CD4-positive, alpha-beta memory T cell (primary cell): ENCODE measurements at places on chromosomes 7 and 10. TPM values are rescaled to one million over a fixed set of nuclear protein-coding genes. Genes with fewer than 3 reads are reported as not detected.

Gene LGI1
- not detected for total RNA-seq

Gene GSDME
- 1.7 TPM for total RNA-seq

Gene SOSTDC1
- not detected for total RNA-seq

Gene GRM8
- total RNA-seq, result not detected

Gene OR9A2
- total RNA-seq, result not detected

Gene HYAL4
- total RNA-seq, result not detected

Gene OR6B1
- not detected for total RNA-seq

Gene FAM25C
- not detected for total RNA-seq

- no peaks in the 10 kb centered on the region for H3K36me3 ChIP-seq
- DNase-seq, result no peak
- no peaks in the 10 kb centered on the region for H3K4me1 ChIP-seq
- H3K4me3 ChIP-seq, result no peak overlapping the region
Measured at GRCh38 chr7:23044581-23044980, 30.7 kb upstream of the HYCC1 start.

GRCh38 chr10:88399240-88399639 lies 183.9 kb downstream of the RNLS start:
- DNase-seq, result no peak
- H3K27ac ChIP-seq, result no peak overlapping the region
- H3K27me3 ChIP-seq, result no peaks in the 10 kb centered on the region

- H3K27ac ChIP-seq, result no peak overlapping the region
- H3K36me3 ChIP-seq, result peaks cover 25% of the 10 kb centered on the region
- DNase-seq, result no peak
- no peaks in the 10 kb centered on the region for H3K27me3 ChIP-seq
- no peak overlapping the region for H3K4me3 ChIP-seq
Measured at GRCh38 chr7:154960063-154960790, 42.7 kb downstream of the PAXIP1 start.

- H3K4me3 ChIP-seq, result peak overlapping the region; percentile 36
- H3K27ac ChIP-seq, result peak overlapping the region; percentile 63
- H3K27me3 ChIP-seq, result peaks cover 15% of the 10 kb centered on the region
- H3K36me3 ChIP-seq, result no peaks in the 10 kb centered on the region
Measured at GRCh38 chr7:150974468-150975391, 3.4 kb downstream of the KCNH2 start.

DNA sequence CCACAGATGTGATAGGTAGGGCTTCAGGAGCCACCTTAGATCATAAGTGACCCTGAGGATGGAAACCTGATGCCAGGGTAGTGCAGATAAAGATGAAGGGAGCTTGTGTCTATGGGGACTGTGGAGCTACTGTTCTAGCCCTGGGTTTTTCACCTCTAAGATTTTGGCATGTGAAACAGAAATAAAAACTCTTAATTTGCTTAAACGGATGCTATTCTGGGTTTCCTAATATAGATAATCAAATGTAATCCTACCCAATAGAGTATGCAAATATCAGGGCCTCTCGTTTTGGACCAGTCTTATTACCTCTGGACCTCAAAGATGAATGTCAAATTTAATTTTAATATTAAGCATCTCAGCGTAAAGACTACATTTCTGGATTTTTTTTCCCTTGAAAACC lies 49.3 kb downstream of the ABCB4 start:
- no peaks in the 10 kb centered on the region for H3K36me3 ChIP-seq
- DNase-seq, result no peak
- no peak overlapping the region for H3K27ac ChIP-seq
- H3K4me1 ChIP-seq, result no peaks in the 10 kb centered on the region

- H3K27me3 ChIP-seq, result no peaks in the 10 kb centered on the region
- no peak for DNase-seq
- H3K4me1 ChIP-seq, result no peaks in the 10 kb centered on the region
- H3K27ac ChIP-seq, result no peak overlapping the region
- H3K4me3 ChIP-seq, result no peak overlapping the region
- peaks cover 46% of the 10 kb centered on the region for H3K36me3 ChIP-seq
Measured at GRCh38 chr7:139592801-139593461, 69.4 kb downstream of the CLEC2L start.

DNA sequence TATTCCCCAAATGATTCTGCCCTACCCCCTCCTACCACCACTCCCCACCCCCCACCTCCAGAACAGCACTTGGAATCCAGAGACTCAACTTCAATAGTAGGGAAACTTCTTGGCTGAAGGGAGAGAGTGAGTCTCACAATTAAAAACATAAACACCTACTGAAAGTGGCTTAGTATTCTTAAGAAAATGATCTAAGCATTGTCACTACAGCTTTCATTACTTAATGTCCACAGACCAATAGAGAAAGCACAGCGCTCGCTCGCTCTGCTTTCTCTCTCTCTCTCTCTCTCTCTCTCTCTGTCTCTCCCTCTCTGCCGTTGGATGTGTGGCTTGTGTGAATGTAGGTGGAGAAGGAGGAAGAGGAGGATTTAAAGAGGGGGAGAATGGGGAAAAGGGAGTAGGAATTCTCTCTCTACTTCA lies 1.5 kb upstream of the SEMA3A start:
- H3K27ac ChIP-seq, result no peak overlapping the region
- H3K36me3 ChIP-seq, result no peaks in the 10 kb centered on the region
- no peak overlapping the region for H3K4me3 ChIP-seq
- no peaks in the 10 kb centered on the region for H3K27me3 ChIP-seq
- H3K4me1 ChIP-seq, result no peaks in the 10 kb centered on the region

DNA sequence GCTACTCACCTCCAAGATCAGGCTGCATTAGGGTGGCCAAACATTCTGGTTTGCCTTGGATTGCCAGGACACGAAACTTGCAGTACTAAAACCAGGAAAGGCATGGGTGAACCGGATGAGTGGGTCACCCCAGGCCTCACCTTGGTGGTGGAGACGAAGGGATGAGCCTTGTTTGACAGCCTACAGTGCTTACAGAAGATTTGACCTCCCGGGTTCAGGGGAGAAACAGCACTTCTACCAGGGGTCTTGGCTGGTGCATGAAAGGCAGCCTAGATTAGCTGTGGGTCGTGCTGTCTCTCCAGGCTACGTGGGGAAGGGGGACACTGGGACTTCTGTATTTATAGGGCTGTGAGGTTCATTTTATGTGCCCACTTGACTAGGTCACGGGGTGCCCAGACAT lies 469.8 kb downstream of the PLXNA4 start:
- no peaks in the 10 kb centered on the region for H3K27me3 ChIP-seq
- no peak overlapping the region for H3K27ac ChIP-seq
- H3K36me3 ChIP-seq, result no peaks in the 10 kb centered on the region
- no peak for DNase-seq
- no peak overlapping the region for H3K4me3 ChIP-seq
- no peaks in the 10 kb centered on the region for H3K4me1 ChIP-seq

DNA sequence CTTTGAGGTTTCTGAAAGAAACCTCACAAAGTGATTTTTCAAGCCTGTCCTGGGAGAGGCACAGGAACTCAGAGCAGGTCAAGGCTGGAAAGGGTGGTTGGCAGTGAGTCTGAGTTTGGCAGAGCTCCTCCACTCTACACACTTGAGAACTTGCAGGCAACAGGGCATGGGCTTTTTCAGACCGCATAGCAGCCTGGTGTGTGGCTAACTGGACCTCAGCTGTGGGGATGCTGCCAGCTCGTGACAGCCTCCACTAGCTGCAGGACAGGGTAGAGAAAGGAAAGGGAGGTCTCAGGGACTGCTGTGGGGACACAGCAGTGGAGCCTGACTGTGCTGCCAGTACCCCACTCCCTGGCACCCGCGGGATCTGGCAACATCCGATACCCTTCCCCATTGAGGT lies 2.6 kb downstream of the CDHR1 start:
- no peak overlapping the region for H3K27ac ChIP-seq
- peaks cover 11% of the 10 kb centered on the region for H3K4me1 ChIP-seq
- H3K4me3 ChIP-seq, result no peak overlapping the region
- H3K36me3 ChIP-seq, result no peaks in the 10 kb centered on the region
- peaks cover 13% of the 10 kb centered on the region for H3K27me3 ChIP-seq

GRCh38 chr10:125135771-125136035 lies 24.7 kb downstream of the CTBP2 start:
- H3K4me1 ChIP-seq, result no peaks in the 10 kb centered on the region
- H3K36me3 ChIP-seq, result no peaks in the 10 kb centered on the region
- no peaks in the 10 kb centered on the region for H3K27me3 ChIP-seq
- no peak overlapping the region for H3K27ac ChIP-seq

- no peak overlapping the region for H3K27ac ChIP-seq
- no peak overlapping the region for H3K4me3 ChIP-seq
- H3K4me1 ChIP-seq, result no peaks in the 10 kb centered on the region
- DNase-seq, result no peak
- H3K27me3 ChIP-seq, result no peaks in the 10 kb centered on the region
Measured at GRCh38 chr7:137297551-137298463, 45.7 kb downstream of the PTN start.

GRCh38 chr10:66671562-66671961 lies 254.3 kb upstream of the LRRTM3 start:
- DNase-seq, result no peak
- H3K27ac ChIP-seq, result no peak overlapping the region
- H3K27me3 ChIP-seq, result no peaks in the 10 kb centered on the region
- no peak overlapping the region for H3K4me3 ChIP-seq
